ENCODE measurements at places on chromosomes 3 and 15.

- no peak for DNase-seq
Measured at GRCh38 chr15:62409466-62409865, 244.4 kb upstream of the C2CD4B start.

DNA sequence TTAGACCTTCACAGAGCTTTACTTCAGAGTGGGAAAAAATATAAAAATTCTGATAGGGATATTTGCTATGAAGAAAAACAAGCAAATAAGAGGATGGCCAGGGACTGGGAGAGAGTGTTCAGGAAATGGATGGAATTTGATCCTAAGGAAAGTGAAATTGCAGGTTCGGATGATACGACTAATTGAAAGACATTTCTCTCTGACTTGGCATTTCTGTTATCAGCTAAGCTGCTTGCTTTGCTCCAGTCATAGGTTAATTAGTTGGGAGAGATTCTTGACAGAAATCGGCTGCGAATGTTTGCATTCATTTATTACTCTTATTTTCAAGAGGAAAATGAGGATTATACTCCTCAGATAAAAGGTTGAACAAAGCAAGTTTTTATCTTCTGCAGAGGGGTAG is 808.7 kb upstream of the NECTIN3 start:
- no peak for DNase-seq

- DNase-seq: no peak
Measured at GRCh38 chr3:132245552-132246142, 71.6 kb upstream of the ACP3 start.

GRCh38 chr3:138974462-138974861 is 27.4 kb downstream of the FOXL2NB start:
- no peak for DNase-seq

- DNase-seq: peak; percentile 56
Measured at GRCh38 chr3:52339612-52340011, 23.5 kb downstream of the DNAH1 start.

DNA sequence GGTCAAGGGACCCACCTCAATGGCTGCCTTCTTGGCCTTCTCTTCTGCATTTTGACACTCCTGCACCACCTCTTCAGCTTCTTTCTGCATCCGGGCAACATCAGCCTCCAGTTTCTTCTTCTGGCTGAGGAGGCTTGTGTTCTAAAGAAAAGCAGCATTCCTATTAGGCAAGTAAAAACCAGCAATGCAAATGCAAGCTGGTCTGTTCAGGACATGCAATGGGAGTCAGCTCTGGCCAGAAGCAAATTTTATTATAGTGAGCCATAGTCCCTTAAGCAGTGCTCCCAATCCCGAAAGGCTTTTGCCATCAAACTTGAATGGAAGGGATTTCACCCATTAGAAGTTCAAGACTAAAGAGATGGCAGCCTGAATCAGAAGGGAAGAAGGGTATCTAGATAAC is 97.7 kb downstream of the HHLA2 start:
- no peak for DNase-seq

Measured in GM04504 (cell line).